ENCODE measurements at places on chromosomes 1 and 21.

GRCh38 chr1:89931964-89932363 is 62.9 kb upstream of the ZNF326 start:
- DNase-seq = no peak

DNA sequence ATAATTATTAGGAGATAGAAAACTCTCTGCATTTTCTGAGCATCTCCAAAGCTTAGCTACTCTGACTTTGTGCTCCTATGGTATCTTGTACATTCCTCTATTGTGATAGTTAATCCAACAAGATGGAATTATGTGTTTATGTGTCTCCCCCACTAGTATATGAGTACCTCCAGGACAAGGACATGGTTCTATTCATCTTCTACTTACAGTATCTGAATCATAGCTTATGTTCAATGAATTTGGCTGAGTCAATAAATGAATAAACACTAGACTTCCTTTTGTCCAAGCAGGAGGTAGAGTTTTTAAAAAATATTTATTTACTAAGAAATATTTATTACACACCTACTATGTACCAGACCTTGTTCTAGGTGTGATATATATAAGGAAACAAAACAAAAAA is 18.4 kb upstream of the CTH start:
- no peak for DNase-seq

GRCh38 chr1:176752505-176752904 is 289.5 kb downstream of the PAPPA2 start:
- DNase-seq = no peak

GRCh38 chr1:147773215-147773715 is 12.9 kb upstream of the GJA5 start:
- DNase-seq = no peak

- no peak for DNase-seq
These were observed 13.5 kb upstream of the TNFRSF8 start for GRCh38 chr1:12049616-12050015.

Measured in coronary artery (tissue), 2 donors.